Fibroblast of villous mesenchyme (primary cell): ENCODE measurements at places on chromosomes 5 and 9. TPM values are rescaled to one million over a fixed set of nuclear protein-coding genes. Genes with fewer than 3 reads are reported as not detected.

LCN1 gene
- total RNA-seq = not detected in 2 replicates

DBH gene
- not detected in 2 replicates for total RNA-seq

PMPCA gene
- total RNA-seq = 45.1 and 48.8 TPM in 2 replicates

NR5A1 gene
- total RNA-seq = not detected in 2 replicates

UBE2QL1 gene
- total RNA-seq = not detected in 2 replicates

POC5 gene
- total RNA-seq = 10.6 and 15.5 TPM in 2 replicates

PALM2AKAP2 gene
- 24.5 and 31.5 TPM in 2 replicates for total RNA-seq

SPATA9 gene
- total RNA-seq = 1.3 TPM in 2 replicates

- DNase-seq = peak; percentile 98
Observed at GRCh38 chr5:56440871-56441740, 208.0 kb upstream of the ANKRD55 start.

DNA sequence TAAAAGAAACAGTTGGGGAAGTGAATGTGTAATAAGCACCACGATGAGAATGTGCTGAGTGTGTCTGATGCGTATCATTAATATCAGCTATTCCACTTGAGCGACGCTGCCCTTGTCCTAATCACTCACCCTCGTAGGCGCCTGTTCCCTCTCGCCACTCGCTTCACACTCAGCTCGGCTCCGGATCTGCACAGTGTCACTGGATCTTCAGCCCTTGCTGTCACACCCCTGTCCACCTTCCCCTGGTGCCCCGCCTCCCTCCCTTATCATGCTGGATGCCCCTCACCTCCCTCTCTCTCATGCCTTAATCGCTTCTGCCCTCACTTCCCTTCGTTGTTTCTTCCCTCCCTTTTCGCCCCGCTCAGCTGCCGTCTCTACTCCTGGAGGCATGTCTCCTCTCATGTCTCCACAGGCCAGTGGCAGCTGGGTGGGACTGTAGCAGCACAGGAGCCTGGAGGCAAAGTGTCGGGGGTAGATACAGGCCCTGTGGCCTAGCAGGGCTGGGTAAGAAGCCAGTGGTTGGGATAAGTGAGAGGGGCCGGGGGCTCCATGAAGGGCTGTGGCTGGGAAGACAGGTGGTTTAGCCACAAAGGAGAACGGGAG, 43.5 kb downstream of the ANKDD1B start:
- DNase-seq = no peak

DNA sequence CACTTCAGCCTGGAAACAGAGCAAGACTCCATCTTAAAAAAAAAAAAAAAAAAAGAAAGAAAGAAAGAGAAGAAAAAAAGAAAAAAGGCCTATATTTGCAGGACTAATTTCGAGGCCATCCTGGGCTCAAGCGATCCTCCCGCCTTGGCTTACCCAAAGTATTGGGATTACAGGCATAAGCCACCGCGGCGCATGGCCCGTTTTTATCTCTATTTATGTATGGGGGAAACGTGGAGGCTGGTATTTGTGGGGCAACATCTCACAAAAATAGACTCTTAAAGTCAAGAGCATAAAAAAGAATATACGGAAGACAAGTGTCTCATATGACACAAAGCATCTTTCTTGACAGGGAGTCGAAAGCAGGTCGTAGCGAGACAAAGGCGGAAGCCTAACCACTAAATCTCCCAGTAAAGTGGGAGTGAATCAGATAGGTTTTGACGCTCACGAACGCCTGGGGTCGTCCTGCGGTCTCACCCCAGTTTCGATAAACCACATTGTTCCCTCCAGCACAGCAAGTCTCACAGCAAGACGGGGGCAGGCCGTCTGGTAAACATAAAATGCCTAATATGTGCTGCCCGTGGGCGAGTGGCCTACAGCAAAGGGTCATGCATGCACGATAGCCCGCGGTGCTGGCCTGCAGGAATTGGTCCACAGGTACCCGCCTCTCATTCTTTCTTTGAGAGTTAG, 1.8 kb upstream of the TRIM41 start:
- DNase-seq = no peak

- DNase-seq = peak; percentile 42
Observed at GRCh38 chr5:173581408-173582215, 34.8 kb downstream of the BOD1 start.

DNA sequence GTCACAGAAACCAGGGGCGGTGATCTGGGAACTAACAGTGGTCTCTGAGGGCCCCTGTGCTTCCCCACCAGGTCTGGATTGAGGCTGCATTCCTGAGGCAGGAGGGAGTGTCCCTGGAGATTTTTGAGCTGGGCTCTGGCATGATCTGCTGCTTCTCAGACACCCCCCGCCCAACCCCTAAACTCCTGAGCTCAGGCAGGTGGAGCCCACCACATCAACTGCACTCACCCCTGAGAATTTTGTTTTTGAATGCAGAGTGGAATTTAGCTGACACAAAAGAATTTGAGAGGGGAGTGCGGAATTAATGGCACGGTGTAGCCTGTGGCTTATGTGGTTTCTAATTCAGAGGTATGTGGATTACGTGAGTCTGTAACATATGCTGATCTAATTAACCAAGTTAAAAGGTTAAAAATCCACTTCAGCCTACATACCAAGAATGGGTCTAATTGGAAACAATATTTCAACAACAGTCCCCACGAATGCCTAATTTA, 23.9 kb upstream of the CTSL start:
- no peak for DNase-seq

GRCh38 chr9:113596616-113597320, 133.2 kb downstream of the RGS3 start:
- DNase-seq = no peak

DNA sequence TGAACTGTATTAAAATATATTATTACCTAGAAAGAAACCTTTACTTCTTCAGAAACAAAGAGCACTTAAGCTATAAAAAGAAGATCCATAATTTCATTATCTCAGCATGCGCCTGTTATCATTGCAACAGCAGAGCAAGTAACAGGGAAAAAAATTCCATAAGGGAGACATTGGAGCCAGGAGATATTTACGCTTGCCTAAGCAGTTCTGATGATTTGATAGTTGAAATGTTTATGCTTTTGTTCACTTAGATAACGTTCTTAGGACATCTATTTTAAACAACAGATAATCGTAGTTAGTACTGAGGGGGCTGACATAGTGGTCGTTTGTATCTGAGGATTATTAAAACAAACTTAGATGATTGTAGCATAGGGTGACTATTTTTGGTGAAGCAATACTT, 252.5 kb downstream of the NNT start:
- DNase-seq = peak; percentile 3

DNA sequence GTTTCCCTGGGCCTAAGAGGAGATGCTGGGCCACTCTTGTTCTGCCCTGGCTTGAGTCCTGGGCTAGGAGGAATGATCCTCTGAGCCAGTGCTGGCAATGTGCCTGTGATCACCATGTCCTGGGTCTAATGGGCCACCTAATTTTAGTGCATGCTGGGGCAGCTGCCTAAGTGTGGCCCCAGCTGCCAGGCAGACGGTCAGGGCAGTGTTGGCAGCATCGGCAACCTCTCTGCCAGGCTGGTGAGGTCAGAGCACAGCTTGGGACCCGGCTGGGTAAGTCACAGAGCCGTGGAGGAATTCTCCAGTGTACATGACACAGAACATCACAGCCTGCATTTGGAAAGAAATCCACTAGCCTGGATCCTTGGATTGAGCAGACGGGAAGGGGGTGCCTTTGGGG, 21.4 kb upstream of the PITX1 start:
- no peak for DNase-seq

- DNase-seq = peak; percentile 67
Observed at GRCh38 chr5:170861917-170862766, at the start of gene RANBP17. Gene RANBP17 (plus strand): TSS chr5:170862018.

DNA sequence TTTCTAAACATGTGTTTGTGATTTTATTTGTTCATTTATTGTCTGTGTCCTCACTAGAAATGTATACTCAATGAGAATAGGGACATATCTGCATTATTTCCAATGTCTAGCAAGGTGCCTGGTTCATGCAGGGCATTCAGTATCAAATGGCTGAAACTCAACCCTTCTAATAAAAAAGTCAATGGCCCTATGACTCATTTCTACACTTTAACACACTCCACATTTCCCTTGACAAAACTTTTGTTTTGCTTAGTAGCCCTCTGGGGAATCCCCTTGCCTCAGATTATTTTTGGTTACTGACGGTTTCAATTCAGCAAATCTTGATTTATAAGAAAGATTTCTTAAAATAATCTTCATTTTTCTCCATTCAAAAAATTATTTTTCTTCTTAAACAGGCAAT, 206.0 kb upstream of the DMRTA1 start:
- peak; percentile 53 for DNase-seq

DNA sequence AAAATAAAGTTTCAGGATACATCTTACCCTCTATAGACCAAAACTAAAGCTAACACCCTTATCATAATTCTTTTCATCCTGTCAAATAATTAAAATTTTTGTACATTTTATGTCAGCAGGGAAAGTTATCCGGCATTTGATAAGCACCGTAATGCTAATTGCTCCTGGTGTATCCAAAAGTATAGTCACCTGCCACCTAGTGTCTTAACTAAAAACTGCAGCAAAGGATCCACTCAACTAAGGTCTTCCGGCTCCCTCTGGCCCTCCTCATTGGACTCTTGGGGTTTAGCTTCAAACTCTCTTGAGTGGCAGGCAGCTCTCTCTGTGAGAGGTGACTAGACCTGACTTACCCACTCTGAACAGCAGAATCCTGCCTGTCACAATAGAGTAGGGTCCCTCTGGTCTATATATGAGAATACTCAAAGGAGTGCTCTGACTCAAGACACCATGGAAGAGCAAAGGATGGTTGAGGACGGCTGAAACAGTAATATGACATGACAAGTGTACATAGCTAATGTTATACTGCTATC, 60.4 kb upstream of the CAST start:
- peak; percentile 77 for DNase-seq

DNA sequence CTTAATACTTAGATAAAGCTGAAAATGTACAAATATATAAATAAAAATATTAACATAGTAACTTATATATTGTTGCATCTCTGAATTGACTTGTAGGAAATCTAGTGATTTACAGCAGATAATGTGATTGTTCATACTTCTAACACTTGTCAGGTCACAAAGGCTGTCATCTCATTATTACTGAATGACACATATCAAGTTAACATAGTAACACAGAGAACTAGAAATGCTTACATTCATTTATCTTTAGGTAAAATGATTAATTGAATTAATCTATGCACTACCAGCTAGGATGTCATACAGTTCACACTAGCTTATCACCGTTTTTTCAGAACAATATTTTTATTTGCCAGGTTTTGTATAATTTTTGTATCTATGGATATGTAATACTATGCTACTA, 189.8 kb upstream of the SH3GL2 start:
- DNase-seq = no peak

- DNase-seq = no peak
Observed at GRCh38 chr5:6112538-6112937, 265.8 kb downstream of the MED10 start.

DNA sequence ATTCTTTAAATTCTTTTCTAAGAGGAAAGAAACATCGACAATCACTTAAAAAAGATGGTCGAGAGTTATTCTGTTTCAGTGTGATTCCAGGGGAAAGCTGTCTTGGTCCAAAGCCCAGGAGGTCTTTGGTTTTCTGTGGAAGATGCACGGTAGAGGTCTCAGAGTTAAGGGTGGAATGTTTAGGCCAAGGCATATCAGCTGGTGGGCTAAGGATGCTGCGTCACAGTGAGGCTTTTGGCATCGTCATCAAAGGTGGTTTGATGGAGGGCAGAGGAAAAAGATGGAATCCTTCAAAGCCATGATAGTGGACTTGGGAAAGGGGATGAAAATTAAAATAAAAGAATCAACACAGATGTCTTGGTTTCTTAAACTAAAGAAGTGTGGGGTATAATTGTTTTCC, 137.3 kb upstream of the ANKH start:
- DNase-seq = peak; percentile 23

DNA sequence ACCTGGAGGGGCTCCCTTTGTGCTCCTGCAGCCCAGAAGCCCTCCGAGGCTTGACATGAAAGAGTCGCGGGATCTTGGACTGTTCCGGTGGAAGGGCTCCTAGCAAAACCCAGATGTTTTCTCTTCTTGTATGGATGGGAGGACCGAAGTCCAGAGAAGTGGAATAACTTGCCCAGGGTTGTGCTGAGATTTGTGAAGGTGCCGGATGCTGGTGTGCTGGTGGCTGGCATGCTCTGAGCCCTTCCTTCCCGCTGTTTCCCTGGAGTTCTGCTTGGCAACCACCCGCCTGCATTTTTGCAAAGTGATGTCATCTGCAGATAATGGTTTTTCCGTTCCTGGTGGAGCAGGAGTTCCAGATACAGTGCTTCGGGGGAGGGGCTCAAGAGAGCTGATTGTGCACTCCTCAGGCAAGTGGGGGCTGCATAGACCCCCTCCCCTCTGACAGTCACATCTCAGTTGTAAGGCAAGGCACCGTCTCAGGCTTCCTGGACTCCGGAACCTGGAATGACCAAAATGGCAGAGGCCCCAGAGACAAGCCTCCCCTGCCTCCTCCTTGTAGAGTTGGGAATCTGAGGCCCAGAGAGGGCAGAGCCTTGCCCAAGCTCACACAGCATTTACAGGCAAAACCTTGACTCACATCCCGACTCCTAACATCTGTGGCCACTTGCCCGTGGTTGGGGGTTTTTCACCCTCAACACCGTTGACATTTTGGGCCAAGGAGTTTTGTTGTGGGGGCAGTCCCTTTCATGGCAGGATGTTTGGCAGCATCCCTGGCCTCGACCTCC, 157.0 kb downstream of the RGS3 start:
- peak; percentile 85 for DNase-seq

GRCh38 chr9:30597608-30598007, 1786.8 kb upstream of the ACO1 start:
- DNase-seq = no peak

- no peak for DNase-seq
Observed at GRCh38 chr5:154249826-154250225, 59.3 kb downstream of the GALNT10 start.

DNA sequence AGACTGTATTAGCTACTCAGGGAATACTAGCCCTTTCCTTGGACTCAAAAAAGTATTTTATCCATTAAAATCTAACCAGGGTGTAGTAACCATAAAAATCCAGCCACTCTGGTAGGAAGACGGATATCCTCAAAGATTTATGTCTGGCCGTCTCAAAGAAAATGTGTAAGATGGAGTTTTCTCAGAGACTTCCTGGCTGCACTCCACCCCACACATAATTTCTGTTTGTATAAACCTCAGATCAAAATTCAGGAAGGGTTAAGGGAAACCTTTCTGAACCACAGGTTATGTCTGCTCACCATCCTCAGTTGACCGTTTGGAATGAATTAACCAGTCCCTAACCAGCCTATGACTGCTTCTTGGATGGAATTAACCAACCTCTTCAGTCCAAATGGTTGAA, 13.8 kb upstream of the SMIM23 start:
- DNase-seq = no peak

- peak; percentile 20 for DNase-seq
Observed at GRCh38 chr5:153159616-153160015, 330.9 kb upstream of the GRIA1 start.

- DNase-seq = no peak
Observed at GRCh38 chr5:119331566-119332095, 24.2 kb upstream of the TNFAIP8 start.

DNA sequence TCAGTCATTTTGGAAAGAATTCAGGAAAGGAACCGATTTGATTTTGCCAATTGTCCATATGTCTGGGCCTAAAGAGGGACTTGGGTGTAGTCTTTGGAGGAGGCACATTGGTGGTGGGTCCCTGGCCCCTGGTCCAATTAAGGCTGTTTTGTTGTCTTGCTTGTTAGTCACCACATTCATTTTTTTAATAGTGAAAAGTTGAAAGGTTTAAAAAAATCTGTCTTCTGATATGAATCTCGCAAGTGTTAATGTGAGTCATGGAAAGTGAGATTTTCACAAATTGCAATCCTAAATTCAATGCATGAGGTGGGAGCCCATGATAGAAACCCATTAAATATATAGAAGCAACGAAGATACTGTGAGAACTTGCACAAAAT, 165.9 kb upstream of the OTULINL start:
- peak; percentile 16 for DNase-seq
